Activated gamma-delta T cell (primary cell): ENCODE measurements at places on chromosomes 13 and 19.

- DNase-seq: no peak
Observed at GRCh38 chr13:105806628-105806920, 728.9 kb downstream of the EFNB2 start.

GRCh38 chr13:113927661-113928581, 46.0 kb downstream of the C13orf46 start:
- no peak for DNase-seq

DNA sequence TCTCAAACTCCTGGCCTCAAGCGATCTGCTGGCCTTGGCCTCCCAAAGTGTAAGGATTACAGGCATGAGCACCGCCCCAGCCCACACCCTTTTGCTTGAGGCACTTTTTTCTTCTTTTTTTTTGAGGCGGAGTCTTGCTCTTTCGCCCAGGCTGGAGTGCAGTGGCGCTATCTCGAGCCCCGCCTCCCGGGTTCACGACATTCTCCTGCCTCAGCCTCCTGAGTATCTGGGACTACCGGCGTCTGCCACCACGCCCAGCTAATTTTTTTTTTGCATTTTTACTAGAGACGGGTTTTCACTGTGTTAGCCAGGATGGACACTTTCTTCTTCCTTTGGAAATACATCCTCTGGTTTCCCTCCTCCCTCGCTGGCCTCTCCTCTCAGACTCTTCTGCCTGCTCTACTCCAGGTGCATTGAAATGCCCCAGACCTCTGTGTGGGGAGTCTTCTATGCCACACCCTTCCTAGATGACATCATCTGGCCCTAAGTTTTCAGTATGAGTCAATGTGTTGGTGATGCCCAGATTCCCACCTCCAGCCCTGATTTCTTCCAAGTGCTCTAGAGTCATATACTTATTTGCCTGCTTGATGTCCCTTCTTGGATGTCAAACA, 20.7 kb upstream of the TPT1 start:
- DNase-seq: no peak

DNA sequence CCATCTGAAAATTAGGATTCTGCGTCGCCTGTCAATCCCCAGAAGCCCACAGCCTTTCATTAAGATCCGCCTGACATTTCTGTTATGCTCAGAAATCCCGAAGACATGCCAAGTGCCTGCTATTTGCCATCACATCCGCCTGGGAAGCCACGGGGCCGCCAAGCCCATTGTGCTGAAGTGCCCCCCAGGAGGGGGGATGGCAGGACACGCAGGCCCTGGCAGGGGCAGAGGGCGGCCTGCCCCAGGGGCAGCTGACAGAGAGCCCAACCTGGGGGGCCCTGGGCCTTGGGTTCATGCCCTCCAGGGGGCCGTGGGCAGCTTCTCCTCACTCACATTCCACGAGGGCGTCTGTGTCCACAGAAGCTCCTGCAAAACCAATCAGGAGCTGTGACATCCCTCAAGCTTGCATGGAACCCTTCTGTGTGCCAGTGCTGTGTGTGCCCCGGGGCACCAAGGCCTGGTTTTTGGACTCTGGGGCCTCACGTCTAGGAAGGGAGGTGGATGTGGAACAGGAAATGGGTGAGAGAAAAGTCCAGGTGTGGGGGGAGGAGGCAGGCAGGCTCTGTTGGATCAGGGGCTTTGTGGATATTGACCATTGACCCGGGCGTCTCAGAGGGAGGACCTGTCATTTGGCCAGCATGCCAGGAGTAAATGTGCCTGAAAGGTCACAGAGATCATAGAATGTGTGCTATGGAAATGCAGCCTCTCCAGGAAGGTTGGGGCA, 122.9 kb downstream of the URI1 start:
- no peak for DNase-seq

- no peak for DNase-seq
Observed at GRCh38 chr19:2260341-2260805, 4.2 kb upstream of the JSRP1 start.

DNA sequence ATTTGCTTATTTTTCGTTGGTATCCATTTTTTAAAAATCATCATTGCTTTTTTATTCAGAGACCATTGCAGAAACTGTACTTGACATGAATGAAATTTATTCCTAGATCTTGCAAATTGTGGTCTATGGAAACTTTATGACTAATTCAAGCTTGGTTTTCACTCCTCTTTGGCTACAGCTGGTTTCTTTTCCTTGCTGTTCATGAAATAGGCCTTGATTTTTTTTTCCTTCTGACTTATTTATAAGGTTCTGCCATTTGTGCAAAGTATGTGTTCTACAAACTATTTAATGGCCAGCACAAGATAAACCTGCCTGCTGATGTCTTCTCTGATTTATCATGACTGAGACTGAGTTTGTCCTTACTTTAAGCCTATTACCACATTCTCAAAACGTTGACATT, 764.0 kb upstream of the SLITRK5 start:
- no peak for DNase-seq
